Stimulated activated CD8-positive, alpha-beta memory T cell treated with anti-CD3 and anti-CD28 coated beads, Interleukin-7, amount 100 ng/mL, for 48 hours (primary cell): ENCODE measurements at places on chromosomes 6 and 20.

GRCh38 chr6:114288701-114289495 lies 53.9 kb downstream of the HS3ST5 start:
- no peak for DNase-seq

GRCh38 chr6:89122625-89123024 lies 4.8 kb upstream of the SRSF12 start:
- no peak for DNase-seq

- no peak for DNase-seq
Measured at GRCh38 chr6:112842330-112842685, 495.2 kb downstream of the RFPL4B start.

DNA sequence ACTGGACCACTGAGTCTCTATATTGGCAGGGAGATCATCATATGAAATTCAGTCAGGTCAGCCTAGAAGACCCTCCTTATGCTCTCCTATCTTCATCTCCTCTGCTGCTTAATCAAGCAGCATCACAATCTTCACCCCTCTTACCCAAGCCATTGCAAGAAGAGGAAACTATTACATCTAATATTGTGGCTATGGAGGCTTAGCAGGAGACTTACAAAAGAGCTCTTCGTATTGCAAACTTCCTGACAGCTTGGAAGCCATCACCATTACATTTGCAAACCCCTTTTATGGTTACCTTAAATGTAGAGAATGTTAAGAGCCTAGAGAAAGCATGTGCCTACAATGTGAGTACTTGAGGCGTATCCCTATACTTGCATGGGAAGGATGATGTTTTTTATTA lies 87.2 kb upstream of the STXBP5 start:
- DNase-seq = no peak

GRCh38 chr20:35600993-35601973 lies 14.3 kb upstream of the SPAG4 start:
- DNase-seq = peak; percentile 45

DNA sequence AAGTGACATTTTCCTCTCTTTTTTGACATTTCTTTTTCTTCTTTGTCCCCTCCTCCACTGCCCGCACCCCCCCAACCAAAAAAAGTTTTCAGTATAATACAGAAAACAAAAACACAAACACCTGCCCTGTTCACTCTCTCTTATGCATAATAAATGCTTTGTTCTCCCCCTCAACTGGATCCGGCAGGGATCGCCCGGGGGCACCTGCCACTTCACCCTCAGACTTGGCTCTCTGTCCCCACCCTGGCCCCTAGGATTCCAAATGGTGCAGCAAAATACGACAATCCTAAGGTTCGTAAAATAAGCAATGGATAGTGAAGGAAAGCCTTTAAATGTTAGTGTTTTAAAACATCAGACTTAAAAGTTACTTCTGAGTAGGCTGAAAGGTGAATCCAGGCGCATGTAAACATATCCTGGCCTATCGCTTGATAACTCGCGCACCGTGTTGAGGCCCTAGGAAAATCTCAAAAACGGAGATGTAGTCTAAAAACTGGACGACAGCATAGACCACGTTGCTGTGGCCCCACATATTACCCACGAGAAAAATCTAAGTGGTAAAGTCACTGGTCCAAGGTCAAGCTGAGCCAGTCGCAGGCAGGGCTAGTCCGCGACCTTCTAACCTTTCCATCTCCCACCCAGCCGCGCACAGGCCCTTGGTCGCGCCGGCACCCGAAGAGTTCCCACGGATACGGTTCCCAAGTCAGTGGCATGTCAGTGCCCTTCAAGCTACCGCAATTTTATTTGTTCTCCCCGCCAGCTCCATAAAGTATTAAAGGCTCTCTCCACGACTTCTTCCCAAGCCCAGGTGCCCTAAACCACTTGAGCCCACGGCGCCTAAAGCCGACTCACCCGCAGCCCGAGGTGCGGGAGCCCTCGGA lies 130.8 kb downstream of the OGFRL1 start:
- DNase-seq = no peak

DNA sequence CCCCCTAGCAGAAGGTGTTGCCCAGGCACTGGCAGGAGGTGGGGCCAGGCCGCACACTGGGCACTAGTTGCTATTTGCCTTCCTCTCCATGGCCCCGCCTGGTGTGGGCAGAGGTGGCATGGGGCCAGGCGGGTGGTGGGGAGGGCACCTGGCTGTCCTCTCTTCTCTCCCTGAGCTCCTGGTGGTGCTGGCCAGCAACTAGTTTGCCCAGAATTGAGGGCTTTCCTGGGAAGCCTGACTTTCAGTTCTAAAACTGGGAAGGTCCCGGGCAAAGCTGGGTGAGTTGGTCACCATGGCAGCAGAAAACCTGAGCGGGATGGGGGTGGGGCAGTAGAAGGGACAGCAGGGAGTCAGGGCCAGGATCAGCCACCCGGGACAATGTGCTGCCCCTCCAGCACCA lies 48.2 kb downstream of the RBM38 start:
- DNase-seq = no peak

GRCh38 chr6:27867945-27868300 lies 44.3 kb downstream of the OR2B2 start:
- no peak for DNase-seq

GRCh38 chr20:56773749-56774148 lies 144.6 kb downstream of the TFAP2C start:
- no peak for DNase-seq

DNA sequence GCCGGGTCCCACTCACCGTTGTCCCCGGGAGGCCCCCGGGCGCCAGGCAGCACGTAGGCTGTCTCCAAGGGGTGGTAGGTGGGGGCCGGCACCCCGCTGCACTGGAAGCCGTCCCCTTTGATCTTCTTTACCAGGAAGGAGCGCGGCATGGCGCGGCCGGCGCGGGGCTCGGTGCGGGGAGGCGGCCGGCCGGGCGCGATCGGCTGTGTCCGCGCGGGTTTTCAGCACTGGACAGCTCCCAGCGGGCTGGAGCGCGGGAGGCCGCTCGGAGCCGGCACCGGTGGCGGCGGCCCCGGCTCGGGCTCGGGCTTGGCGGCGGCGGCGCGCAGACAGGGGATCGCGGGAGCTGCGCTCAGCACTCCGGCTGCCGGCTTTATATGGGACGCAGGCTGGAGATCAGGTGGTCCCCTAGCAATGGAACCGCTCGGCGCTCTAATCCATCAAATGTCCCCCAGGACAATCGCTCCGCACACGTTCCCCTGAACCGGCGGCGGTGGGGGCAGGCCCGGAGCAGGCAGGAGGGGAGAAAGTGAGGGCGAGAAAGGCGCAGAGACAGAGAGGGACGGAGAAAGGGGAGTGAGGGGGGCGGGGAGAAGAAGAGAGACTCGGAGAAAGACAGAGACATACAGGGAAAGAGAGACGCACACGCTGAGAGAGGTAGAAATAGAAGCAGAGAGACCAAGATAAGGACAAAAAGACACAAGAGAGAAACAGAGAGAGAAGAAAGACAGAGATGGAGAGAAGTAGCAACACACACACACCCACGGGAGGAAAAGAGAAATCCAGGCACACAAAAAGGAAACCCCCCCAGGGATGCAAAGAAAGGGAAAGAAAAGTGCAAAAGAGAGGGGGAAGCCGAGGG lies at the start of gene SCRT2:
TSS of gene SCRT2 (minus strand) at position 350 of the 862 bp plus-strand sequence. CDS start at position 149, 201 bp downstream.
- no peak for DNase-seq

- no peak for DNase-seq
Measured at GRCh38 chr6:145044641-145045246, 690.6 kb downstream of the EPM2A start.

DNA sequence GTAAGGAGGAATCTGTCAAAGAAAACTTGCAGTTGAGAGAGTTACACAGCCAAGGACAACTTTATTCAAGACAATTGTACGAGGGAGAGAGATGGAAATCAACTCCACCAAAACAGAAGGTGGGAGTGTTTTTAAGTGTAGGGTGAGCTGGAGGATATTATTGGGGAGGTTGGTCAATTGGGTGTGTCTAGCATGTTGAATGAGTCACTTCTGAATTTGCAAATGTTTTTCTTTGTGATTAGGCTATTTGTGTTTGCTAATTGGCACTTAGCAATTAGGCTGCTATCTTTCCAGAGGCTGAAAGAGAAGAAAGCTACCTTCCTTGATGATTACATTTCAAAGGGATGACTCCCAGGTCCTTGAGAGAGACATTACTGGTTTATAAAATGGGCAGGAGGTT lies 441.1 kb downstream of the MEI4 start:
- no peak for DNase-seq

- no peak for DNase-seq
Measured at GRCh38 chr6:145003145-145003544, 718.0 kb downstream of the UTRN start.
